ENCODE measurements at places on chromosomes 3 and 15. TPM values are rescaled to one million over a fixed set of nuclear protein-coding genes. Genes with fewer than 3 reads are reported as not detected.

The CCDC9B gene
- 37.8 TPM for total RNA-seq

The GOLGA8G gene
- not detected for total RNA-seq

The SH3BP5 gene
- total RNA-seq: 143 TPM

The LEKR1 gene
- total RNA-seq: 1.9 TPM

The LIPC gene
- total RNA-seq: 24.4 TPM

The UBL7 gene
- total RNA-seq: 32.0 TPM

The CHRM5 gene
- total RNA-seq: 0.18 TPM

The SPINK8 gene
- total RNA-seq: not detected

The MAGI1 gene
- 64.6 TPM for total RNA-seq

The ARGFX gene
- not detected for total RNA-seq

The EOMES gene
- total RNA-seq: 0.98 TPM

The TRAK1 gene
- total RNA-seq: 50.2 TPM

The UCN2 gene
- total RNA-seq: not detected

The EPHA3 gene
- 12.6 TPM for total RNA-seq
